ENCODE measurements at places on chromosomes 4 and X. TPM values are rescaled to one million over a fixed set of nuclear protein-coding genes. Genes with fewer than 3 reads are reported as not detected.

The POF1B gene
- not detected for polyA plus RNA-seq

The PGRMC1 gene
- polyA plus RNA-seq: 76.5 TPM

The GAGE12G gene
- not detected for polyA plus RNA-seq

The MTNR1A gene
- not detected for polyA plus RNA-seq

The TFDP3 gene
- polyA plus RNA-seq: not detected

The PPM1K gene
- polyA plus RNA-seq: 9.6 TPM

The CD38 gene
- polyA plus RNA-seq: not detected

The HPSE gene
- polyA plus RNA-seq: 0.32 TPM

DNA sequence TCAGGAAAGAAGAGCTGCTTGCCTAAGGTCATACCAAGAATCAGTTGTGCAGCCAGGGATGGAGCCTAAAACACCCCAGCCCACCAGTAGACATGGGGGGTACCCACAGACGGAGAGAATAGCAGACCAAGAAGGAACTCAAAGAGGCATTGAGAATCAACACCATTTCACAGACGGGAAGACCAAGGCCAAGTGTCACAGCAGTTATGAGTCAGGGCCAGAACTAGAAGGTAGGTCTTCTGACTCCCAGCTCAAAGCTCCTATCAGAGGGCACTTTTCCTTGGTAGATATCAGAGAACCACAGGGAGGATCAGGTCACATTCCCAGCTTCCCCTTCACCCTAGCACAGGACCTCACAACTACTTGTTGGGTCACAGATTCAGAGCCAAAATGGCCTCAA lies 14.5 kb downstream of the OTUD5 start:
- no peak for DNase-seq

DNA sequence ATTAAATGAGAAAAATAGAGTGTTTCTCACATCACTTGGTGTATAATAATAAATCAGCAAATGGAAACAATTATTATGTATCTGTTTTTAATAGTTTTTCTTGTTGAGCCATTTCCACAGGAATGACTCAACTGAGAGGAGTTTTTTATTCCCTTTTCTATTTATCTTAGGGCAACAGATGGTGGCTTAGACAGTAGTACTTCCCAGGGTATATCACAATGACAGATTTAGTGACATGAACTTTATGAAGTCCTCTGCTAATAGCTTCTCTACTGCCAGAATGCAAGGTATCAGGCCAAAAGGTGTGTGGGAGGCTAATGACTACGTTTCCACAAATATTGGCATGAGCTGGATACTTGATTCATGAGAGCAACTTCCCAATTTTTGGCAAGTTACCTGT lies 126.7 kb downstream of the HTR2C start:
- DNase-seq: no peak

GRCh38 chr4:183355405-183355804 lies 33.2 kb upstream of the CLDN24 start:
- DNase-seq: no peak

DNA sequence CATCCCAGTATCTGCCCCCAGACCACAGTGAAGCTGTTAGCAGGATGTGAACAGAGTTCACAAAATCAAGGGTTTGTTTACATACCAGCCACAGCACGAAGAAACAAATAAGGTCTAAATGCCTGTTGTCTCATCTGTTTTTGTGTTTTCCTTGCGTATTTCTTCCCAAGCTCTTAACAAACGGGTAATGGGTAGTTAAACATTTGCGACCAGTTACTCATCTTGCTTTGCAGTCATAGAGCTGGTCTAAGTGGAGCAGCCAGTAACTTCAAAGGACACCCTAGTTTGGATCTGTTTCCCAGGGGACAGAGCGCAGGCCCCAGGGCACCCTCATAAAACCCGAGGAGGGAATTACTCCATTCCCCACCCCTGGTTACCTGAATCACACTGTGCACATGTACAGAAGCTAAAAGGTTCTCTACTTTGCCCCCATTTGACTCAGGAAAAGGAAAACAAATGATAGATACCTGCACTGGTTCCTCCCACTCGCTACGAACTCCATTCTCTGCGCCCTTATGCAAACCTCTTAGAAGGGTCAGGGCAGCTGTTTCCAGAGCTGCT lies 68.8 kb downstream of the MAML3 start:
- no peak for DNase-seq

GRCh38 chr4:22962295-22962694 lies 269.6 kb downstream of the GBA3 start:
- no peak for DNase-seq

DNA sequence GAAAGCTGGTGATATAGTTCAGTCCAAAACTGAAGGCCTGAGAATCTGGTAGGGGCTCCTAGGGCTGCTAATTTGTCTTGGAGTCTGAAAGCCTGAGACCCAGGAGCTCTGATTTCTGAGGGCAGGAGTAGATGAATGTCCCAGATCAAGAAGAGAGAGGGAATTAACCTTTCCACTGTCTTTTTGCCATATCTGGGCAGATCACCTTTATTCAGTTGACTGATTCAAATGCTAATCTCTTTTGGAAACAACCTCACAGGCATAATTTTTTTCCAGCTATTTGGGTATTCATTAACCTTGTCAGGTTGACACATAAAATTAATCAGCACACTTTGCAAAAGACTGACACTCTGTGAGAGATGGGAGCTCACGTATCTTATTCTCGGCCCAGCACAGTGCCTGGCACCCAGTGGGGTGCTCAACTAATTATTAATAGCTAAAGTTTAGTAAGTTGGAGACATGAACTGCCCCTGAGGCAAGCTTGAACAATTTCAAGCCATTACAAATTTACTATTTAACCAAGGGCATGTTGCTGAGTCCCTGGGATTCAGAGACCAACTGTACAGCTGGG lies 114.3 kb downstream of the CPEB2 start:
- DNase-seq: no peak

DNA sequence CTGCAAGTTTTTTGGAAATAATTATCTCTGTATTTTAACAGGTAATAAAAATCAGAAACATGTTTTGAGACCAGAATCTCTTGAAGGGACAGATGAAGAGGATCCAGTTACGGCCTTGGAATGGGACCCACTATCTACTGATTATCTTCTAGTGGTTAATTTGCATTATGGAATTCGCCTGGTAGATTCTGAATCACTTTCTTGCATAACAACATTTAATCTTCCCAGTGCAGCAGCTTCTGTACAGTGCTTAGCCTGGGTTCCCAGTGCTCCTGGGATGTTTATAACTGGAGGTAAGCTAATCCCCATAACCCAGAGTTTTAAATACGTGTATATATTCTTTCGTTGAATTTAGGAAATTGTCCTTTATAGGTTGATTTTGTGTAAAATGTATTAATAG lies 59.4 kb downstream of the WDR17 start:
- DNase-seq: no peak

DNA sequence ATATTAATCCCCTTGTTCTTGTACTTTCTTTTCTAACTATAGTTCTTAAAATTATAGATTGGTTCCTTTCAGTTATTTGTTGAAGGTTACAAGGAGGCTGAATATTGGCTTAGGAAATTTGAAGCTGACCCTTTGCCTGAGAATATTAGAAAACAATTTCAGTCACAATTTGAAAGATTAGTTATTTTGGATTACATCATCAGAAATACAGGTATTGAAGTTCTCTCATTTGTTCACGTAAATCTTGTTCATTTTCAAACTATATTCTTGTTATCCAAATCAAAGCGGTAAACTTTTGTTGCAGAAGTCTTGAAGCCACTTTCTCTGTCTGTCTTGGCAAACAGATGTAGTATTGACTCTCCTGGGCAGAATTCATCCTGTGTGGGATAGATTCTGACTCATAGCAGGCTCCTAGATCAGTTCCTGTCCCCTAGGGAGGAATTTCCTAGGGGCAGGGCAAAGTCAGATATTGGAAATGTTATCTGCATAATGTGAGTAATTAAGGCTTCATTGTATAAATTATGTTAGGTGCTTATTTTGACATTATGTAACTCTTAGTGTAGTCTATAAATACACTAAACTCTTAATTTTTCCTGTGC lies 25.2 kb downstream of the PI4K2B start:
- no peak for DNase-seq

DNA sequence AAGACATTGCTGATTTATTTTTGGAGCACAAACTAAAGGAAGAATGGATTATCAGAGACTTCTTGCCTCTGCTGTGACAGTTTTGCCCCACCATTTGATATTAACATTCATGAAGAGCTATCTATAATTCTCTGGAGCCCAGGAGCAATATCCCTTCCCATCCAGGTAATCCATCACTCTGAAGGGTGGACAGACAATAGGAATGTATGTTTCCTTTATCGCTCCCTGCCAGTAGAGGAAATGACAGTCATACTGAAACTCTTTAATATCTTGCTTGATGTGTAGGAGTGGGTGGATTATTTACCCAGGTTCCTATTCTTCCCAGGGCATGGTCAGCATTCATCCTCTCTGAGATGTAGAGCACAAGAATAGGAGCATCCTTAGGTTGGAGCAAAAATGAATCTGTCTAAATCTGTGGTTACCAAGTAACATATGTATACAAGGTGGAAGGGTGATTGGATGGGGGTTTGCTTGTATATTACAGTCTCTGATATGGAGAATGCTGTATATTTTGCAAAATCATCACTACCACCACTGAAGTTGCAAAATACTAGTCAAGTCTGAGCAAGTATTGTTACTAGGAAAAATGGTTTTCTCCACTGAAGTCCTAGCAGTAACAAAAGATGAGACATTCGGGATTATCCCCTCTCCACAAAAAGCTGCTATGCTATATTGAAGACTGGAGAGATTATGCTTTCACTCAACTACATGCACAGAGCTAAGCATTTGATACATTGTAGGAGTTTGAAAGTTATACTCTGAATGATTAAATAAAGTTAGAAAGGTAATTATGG lies 151.6 kb downstream of the CBLL2 start:
- DNase-seq: no peak

DNA sequence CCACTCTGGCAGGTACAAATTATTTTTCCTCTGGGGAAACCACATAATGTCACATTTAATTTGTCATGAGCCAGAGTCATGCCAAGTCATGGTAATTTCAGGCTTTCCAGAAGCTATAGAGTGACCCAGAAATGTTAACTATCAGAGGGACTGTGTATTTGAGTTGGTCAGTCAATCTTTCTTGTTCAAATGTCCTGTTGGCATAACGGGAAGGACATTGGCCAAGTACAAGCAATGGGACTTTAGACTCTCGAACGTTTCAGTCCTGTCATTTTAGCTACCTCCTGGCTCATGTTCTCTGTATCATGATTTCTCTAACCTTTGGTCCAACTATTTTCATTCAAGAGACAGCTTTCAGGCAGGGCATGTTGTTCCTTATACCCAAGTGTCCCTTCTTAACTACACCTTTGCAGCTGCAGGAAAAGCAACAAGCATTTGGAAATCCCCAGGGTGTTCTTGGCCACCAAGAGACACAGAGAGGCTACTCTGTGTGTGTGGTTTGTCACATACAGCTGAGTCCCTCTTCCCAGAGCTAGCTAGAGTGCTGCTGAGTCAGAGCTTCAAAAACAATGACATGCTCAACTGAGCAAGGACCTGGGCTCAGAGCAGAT lies 142.6 kb downstream of the EGF start:
- no peak for DNase-seq

DNA sequence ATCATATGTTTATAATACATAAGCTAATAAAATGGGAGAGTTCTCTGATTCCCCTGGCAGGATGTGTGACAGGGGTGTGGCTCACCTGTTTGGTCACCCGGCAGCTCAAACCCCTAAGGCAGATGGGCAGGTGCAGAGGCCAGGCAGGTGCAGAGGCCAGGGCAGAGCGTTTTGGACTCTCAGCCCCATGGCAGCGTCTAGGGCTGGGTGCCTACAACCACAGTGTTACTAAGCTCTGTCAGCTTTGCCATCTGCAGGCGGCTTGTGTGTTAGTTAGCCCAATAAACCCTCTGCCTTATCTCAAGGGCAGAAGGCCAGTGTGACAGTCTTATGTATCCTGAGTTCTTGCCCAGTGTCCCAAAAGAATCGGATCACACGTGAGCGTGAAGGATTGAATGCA lies 54.0 kb upstream of the UGT2B15 start:
- DNase-seq: no peak

DNA sequence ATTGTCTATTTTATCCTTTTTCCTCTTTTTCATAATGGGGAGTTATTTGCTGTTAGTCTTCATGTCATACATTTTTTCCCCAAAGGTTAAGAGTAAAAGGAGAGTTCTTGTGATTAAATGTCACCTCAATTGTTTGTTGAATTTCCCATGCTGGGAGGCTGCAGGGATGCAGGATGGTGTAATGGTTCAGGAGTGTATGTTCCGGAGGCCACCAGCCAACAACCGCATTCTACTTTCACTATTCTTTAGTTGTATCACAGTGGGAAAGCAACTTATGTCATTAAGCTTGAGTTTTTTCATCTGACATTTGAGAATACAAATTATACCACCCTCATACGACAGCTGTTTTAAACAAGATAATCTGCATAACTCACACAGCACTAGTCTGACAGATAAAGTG lies 15.4 kb downstream of the AFP start:
- no peak for DNase-seq

GRCh38 chrX:153864101-153864500 lies 21.9 kb downstream of the L1CAM start:
- DNase-seq: no peak

GRCh38 chrX:148593146-148593545 lies 92.7 kb downstream of the AFF2 start:
- no peak for DNase-seq

- no peak for DNase-seq
Observed at GRCh38 chrX:72373136-72373535, 67.4 kb upstream of the CITED1 start.

DNA sequence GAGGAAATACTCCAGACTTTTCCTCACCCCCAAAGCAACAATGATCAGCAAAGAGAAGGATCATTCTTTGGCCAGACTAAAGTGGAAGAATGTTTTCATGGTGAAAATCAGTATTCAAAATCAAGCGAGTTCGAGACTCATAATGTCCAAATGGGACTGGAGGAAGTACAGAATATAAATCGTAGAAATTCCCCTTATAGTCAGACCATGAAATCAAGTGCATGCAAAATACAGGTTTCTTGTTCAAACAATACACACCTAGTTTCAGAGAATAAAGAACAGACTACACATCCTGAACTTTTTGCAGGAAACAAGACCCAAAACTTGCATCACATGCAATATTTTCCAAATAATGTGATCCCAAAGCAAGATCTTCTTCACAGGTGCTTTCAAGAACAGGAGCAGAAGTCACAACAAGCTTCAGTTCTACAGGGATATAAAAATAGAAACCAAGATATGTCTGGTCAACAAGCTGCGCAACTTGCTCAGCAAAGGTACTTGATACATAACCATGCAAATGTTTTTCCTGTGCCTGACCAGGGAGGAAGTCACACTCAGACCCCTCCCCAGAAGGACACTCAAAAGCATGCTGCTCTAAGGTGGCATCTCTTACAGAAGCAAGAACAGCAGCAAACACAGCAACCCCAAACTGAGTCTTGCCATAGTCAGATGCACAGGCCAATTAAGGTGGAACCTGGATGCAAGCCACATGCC lies 89.7 kb downstream of the TET2 start:
- DNase-seq: no peak

- DNase-seq: no peak
Observed at GRCh38 chr4:74543231-74543781, 98.4 kb downstream of the AREG start.

All from AG04450 (cell line).